ENCODE measurements at places on chromosomes 6 and 20. TPM values are rescaled to one million over a fixed set of nuclear protein-coding genes. Genes with fewer than 3 reads are reported as not detected.

- DNase-seq = no peak
Observed at GRCh38 chr6:37822851-37823682, 3.5 kb downstream of the ZFAND3 start.

GRCh38 chr6:38233161-38233791 is 406.5 kb downstream of the BTBD9 start:
- DNase-seq = no peak

PKIB gene
- total RNA-seq = 1.8 TPM

KCNQ5 gene
- total RNA-seq = 1.3 TPM

All from posterior vena cava (tissue), 2 donors.